ENCODE measurements at places on chromosomes 2 and 18.

DNA sequence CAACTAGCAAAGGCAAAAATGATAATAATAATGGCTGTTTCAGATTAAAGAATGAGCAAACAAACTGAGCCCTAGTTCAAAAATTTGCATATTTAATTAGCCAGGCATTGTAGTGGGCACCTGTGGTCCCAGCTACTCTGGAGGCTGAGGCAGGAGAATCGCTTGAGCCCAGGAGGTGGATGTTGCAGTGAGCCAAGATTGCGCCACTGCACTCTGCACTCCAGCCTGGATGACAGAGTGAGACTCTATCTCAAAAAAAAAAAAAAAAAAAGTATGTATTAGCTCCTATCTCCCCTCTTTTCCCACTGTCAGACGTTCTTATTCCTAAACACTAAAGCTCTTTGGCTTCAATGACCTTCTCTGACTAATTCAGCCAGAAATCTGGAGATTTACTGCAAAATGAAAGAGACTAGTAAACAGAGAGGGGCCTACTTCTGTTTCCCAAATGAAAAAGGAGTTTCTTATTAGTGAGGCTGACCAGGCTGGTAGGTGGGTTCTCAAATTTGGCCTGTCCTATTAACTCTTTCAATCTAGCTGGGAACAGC lies 3.9 kb upstream of the SRBD1 start:
- no peak for DNase-seq

DNA sequence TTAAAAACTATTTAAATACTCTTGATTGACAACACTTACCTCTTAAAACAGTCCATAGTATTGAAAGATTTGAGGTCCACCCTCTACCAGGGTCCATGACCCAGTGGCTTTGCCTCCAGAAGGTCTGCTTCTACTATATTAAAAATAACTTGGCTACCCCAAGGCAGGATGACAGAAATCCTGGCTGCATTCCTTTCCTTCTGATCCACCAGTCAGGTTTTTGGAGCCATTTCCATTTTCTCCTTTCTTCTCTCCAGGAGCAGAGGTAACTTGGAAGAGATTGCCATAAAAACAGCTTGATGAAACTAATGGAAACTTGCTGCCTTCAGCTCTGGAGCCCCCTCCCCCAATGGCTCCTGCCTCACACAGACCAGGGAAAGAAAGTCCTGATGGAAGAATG lies 2.6 kb upstream of the FAM171B start:
- DNase-seq: no peak

- DNase-seq: no peak
These were observed 471.4 kb downstream of the DCDC2C start for GRCh38 chr2:4174796-4175195.

GRCh38 chr2:17259613-17260012 lies 258.6 kb downstream of the RAD51AP2 start:
- no peak for DNase-seq

DNA sequence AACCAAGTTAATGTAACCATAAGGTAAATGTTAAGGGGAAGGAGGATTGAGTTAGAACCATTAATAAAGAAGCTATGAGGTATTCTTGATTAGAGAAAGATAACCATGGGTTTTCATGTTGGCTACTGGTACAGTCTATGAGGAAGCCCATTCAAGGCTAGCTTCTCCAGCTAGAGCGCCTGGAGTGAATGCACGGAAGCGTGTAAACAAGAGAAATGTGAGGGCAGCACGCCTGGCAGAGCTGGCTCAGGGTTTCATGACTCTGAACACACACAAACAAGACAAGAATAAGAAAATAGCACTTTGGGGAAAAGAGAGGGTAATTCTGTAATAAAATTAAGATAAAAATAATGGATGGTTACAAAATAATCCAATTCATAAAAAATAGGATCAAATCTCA lies 255.3 kb downstream of the PDE11A start:
- DNase-seq: no peak

GRCh38 chr2:53535234-53535840 lies 232.3 kb upstream of the CHAC2 start:
- DNase-seq: no peak

DNA sequence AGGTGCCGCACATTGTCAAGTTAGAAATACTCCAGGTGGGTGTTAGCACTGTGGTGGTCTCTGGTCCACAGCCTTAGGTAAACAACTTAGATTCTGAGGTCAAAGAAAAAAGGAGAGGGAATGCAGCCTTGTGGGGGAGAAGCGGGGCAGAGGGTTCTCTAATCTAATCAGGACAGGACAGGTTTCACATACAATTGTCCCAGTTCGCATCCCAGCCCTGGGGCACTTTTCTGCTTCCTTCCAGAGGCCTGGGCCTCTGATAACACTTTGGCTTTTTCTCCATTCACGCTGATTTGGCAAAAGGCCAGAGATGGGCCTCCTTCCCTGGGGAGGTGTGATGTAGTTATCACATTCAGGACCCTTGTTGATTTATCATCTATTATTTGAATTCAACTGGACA lies 32.5 kb downstream of the SLC1A4 start:
- no peak for DNase-seq

GRCh38 chr2:166091439-166091838 lies 36.4 kb downstream of the SCN1A start:
- no peak for DNase-seq

- DNase-seq: no peak
These were observed 36.9 kb upstream of the SLC14A1 start for GRCh38 chr18:45686891-45687611.

GRCh38 chr2:230764346-230764745 lies 51.7 kb downstream of the CAB39 start:
- no peak for DNase-seq

DNA sequence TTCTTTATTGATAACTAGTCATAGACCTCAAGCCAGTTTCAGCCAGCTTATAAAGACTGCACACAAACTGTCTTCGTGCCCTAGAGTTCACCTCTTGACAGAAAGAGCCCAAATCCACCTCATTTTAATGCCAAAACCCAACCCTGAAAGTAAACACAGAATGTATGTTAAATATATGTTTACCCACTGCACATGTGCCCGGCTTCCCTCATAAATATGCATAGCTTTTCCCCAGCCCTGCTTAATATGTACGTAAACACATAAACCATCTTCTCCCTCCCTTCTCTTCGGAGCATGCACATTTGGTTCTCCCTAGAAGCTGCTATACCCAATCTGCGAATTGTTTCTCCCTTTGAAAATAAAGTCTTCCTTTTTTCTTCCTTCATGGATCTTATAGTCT lies 73.9 kb upstream of the XIRP2 start:
- no peak for DNase-seq

DNA sequence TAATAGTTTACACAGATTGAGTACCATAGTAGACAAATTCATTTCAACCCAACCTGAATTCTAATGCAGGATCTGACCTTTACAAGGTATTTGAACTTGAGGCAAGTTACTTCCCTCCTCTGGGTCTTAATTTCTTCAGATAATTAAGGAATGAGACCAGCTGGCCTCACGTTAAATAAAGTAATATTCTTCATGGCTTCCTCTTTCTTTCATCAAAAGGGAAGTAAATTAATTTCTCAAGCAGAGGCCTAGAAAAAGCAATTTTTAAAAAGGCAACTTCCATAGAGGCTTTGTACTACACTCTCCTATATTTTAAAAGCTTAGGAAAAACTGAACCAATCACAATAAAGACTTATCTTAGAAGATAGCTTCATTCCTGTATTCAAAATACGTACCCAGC lies 109.2 kb downstream of the EXOC6B start:
- DNase-seq: no peak

DNA sequence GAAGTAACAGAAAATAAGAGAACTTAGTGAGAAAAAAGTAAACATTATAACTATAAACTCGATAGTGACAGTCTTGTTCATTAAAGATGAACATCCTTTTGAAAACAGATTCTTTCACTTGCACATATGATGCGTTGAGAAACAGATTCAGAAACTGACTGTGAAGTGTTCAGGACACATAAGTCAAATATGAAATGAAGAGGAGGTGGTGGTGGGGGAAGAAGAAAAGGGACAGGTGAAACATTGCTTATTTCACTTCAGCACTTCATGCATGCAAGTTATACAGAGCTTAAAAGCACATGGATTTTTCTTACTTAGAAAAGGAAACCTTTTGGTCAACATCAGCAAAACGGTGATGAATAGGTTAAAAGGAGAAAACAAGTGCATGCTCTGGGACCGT lies 42.5 kb downstream of the STAT4 start:
- DNase-seq: no peak

DNA sequence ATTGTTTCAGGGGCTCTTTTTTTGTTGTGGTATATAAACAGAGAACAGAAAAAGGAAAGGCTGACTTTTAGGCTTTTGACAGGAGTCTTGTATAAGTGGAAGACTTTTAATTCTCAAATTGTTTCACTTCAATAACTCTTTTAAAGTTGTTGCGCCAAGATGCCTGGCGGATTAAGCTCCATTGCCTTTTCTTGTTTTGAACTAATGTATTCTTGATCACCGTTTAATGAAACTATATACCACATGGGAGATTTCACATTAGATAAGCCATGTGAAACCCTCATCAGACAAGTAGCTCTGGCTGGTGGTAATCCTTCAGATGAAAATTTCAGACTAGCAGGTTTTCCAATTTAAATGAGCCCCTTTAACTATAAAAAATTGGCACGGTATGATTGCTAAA lies 257.4 kb downstream of the CCDC178 start:
- no peak for DNase-seq

DNA sequence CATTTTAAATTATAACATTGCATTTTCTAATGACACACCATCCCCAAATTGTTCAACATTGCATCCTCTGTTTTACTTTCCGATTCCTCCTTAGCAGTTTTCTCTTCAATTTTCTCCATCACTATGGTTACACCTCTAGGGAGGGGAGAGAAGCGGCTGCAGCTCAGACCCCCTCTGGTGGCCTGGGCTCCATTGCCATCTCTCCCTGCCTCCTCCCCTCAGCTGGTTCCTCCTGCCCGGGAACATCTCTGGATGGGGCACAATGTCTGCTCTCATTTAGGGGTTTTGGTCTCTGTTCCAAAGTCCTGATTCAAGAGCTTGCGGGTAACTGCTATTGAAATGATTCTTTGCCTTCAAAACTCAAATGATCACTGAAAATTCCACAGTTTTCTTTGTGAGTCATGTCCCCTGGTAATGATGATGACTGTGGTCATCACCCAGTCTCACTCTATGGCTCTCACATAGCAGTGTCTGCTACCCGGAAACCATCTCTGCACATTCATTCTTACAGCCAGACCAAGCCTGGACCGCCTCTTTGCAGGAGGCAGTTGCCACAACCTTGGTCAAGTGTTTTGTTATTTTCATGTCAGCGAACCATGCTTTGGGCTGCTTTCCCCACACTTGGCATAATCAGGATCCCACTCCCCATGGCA lies 263.9 kb downstream of the ALPK2 start:
- no peak for DNase-seq

DNA sequence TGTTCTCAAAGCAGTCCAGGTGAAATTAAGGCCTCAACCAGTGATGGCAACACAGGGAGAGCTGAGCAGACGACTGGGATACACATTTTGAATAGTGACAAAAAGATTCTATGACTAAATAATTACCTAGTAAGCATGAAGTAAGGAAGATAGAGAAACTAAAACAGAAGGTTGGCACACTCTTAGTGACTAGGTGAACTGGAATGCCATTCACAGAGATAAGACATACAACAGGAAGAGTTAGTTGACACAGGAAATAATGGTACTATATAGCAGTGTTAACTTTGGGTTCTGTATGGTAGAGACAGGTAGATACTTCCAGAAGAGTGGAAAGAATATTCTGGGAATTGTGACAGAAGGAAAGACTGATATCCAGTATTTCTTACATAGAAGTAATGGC lies 181.8 kb upstream of the NT5C1B start:
- no peak for DNase-seq

- DNase-seq: no peak
These were observed 48.9 kb downstream of the TGIF1 start for GRCh38 chr18:3498698-3499471.

DNA sequence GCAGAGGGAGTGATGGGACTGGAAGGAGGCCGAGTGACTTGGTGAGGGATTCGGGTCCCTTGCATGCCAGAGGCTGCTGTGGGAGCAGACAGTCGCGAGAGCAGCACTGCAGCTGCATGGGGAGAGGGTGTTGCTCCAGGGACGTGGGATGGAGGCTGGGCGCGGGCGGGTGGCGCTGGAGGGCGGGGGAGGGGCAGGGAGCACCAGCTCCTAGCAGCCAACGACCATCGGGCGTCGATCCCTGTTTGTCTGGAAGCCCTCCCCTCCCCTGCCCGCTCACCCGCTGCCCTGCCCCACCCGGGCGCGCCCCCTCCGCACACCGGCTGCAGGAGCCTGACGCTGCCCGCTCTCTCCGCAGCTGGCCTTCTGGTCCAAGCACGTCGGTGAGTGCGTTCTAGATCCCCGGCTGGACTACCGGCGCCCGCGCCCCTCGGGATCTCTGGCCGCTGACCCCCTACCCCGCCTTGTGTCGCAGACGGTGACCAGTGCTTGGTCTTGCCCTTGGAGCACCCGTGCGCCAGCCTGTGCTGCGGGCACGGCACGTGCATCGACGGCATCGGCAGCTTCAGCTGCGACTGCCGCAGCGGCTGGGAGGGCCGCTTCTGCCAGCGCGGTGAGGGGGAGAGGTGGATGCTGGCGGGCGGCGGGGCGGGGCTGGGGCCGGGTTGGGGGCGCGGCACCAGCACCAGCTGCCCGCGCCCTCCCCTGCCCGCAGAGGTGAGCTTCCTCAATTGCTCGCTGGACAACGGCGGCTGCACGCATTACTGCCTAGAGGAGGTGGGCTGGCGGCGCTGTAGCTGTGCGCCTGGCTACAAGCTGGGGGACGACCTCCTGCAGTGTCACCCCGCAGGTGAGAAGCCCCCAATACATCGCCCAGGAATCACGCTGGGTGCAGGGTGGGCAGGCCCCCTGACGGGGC lies 4.6 kb downstream of the PROC start:
- DNase-seq: no peak

DNA sequence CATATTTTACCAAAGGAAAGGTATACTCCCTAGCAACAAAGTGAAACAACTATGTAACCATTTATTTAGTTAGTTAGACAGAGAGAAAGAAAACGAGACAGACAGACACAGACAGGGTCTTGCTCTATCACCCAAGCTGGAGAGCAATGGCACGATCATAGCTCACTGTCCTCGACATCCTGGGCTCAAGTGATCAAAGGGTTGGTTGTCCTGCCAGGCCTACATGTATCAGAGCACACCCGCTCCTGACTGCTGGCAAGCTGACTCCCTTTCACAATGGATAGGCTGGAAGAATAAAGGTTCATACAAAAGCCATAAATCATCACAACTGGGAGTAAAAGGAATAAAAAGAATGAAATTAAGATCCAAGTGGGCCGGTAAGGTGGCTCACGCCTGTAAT lies 53.5 kb downstream of the ATL2 start:
- DNase-seq: no peak

All from activated CD8-positive, alpha-beta memory T cell treated with anti-CD3 and anti-CD28 coated beads for 1 hour (primary cell).